Activated naive CD4-positive, alpha-beta T cell treated with anti-CD3 and anti-CD28 coated beads, Interleukin-2, amount 50 U/mL, for 72 hours (primary cell): ENCODE measurements at places on chromosomes 4 and X. TPM values are rescaled to one million over a fixed set of nuclear protein-coding genes. Genes with fewer than 3 reads are reported as not detected.

Gene SSX3
- not detected for total RNA-seq

Gene DNAAF6
- total RNA-seq = not detected

GRCh38 chrX:72269671-72270251, 7.3 kb downstream of the RPS4X start:
- no peak for DNase-seq

- DNase-seq = no peak
Measured at GRCh38 chr4:171880136-171880535, 66.9 kb downstream of the GALNTL6 start.

DNA sequence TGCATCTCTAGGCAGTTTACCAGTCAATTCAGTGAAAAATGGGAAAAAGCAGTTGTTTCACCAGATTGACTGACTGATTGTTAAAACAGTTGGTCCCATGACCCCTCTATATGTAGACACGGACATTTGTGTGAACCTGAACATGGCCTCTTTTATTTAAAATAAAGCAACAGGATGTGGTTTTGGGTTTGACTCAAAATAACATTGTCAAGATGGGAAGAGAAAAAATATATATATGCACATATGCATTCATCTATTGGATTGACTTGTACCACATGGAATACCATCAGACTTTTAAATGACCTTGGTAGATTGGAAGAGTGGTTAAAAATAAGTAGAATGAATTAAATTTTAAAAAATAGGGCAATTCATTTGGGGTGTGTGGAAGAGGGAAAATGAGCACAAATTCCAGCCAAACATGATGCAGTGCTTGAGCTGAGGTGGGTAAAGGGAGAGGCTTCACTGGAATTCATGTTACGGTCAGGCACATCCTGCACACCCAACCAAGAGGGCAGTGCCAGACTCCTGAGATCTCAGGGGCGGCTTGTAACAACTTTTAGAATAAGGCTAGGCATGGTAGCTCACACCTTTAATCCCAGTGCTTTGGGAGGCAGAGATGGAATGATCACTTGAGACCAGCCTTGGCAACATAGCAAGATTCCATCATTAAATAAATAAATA, 560.7 kb upstream of the TENM3 start:
- DNase-seq = no peak

DNA sequence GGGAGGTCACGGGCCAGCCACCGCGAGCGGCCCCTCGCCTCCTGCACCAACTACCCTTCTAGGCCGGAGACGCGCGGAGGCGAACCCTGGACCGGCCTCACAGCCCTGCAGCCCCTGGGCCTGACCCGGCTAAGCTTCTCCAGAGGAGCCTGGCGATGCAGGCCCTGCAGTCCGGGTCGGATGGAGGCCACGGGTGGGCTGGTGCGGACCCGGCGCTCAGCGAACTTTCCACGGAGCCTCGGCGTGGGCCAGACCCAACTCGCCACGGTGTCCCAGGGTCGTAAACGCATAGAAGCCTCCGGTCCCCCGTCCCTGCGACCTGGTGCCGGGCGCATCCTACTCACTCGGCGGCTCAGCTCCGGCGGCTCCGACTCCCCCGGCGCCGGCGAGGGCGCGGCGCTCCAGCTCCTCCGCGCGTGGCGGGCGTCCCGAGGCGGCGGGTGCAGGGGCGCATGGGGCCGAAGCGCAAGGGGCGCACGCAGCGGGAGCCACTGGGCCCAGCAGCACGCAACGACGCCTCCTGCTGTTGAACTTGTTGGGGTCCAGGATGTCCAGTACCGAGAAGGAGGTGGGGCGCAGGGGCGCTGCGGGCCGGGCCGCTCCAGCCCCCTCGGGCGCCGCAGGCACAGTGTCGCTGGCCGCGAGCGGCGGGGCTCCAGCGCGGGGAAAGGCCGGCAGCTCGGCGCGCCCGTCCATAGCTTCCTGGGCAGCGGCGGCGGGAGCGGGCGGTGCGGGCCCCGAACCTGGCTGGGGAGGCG, 427 bp downstream of the NKX1-1 start:
- no peak for DNase-seq

DNA sequence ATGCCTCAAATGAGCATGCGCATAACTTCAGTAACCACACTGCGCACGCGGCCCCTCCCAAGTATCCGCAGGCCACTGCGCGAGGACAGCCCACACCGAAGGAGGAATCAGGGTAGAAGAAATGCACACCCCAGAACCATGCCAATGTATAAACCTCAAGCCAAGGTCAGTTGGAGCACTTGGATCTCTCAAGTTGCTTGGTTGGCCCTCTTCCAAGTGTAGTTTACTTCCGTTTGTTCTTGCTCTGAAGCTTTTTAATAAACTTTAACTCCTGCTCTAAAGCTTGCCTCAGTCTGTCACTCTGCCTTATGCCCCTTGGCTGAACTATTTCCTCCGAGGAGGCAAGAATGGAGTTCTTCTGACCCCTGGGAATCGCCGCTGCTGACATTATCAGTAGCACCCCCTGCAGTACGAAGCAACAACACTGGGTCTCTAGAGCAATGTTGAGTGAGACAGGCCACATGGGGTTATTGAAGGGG, 22.0 kb upstream of the SPINK2 start:
- DNase-seq = no peak

- DNase-seq = no peak
Measured at GRCh38 chrX:125170459-125170858, 149.2 kb upstream of the TEX13C start.

DNA sequence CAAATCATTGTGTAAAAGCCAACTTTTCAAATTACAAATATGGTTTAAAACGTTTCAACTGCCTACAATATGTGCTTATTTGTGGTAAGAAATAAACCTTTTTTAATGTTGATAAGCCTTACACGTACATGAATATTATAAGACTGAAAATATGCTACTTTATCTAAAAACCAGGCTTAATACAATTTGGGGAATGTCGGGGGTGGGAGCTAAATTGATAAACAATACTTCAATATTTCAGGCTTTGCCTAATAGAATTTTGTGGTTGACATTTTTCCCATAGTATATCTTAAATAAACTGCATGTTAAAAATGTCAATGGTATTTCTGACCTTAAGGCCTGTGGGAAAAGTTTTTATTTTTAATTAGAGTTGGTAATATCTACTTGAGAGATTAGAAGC, 69.8 kb upstream of the SLIT2 start:
- no peak for DNase-seq

DNA sequence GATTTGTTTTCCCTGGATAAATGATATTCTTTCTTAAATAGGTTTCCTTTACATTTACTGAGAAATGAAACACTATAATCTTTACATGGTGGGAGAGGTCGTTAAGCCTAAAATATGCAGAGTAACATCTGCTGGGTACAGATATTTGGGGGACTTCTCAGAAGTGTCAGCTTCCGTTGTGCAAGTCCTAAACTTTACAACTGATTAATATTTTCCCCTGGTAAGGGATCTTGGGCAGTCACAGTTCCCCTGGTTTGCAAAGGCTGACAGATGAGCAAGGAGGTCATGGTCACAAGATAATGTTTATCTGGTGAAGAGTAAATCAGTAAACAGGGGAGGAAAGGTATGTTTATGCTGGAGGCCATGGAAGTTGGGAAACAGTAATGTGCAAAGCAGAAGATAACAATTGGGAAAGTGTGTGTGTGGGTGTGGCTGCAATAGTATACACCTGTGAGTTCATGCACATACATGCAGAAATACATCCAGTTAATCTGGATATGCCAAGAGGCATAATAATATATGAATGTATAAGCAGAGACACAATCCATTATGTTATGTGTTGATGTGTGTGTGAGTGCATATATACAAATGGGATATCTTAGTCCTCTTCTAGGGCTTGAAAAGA, 508.2 kb upstream of the FAM241A start:
- no peak for DNase-seq

DNA sequence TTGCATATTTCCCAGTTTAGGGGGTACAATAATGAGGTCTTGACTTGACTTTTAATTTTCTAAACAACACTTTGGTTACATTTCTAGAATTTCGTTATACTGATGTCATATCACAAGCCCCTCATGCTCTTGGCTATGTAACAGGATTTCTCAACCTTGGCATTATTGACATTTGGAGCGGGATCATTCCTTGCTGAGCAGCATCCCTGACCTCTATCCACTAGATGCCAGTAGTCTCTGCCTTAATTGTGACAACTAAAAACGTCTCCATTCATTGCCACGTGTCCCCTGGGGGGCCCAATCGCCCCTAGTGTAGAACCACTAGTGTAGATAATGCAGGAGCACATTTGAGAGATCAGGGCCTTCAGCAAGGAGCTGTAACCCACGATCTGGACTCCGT, 234.2 kb upstream of the MID1 start:
- no peak for DNase-seq
